Kidney epithelial cell (primary cell): ENCODE measurements at places on chromosomes 13 and 19.

DNA sequence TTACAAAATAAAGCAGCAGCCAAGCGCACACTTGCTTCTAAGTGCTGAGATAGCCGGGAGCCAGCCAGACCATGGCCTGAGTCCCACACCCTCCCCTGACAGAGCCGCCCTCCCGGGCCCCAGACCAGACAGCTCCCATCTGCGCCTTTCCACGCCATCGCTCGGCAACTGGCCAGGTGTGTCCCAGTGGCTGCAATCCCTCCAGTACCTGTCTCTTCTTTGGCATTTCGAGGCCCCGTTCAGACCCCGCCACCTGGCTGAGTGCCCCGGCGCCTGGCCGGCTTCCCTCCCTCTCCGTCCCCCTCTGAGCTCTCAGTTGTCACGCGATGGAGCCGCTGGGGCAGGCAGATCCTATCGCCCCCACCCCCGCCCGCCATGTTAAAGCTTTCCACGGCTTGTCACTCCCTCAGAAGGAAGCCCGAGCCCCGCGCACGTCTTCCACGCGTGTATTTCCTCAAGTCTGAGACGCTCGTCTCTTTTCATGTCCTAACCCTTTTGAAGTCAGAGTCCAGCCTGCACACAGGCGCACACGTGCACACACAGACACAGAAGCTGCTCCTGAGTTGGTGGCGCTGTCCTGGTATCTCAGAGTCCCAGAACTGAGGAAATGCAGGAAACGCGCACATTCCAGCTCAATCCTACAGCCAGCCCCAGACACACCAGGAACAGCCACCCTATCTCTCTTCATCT lies 7.9 kb downstream of the MLLT1 start:
- no peak for DNase-seq

- DNase-seq: no peak
Measured at GRCh38 chr19:48961051-48961649, 4.0 kb upstream of the FTL start.

DNA sequence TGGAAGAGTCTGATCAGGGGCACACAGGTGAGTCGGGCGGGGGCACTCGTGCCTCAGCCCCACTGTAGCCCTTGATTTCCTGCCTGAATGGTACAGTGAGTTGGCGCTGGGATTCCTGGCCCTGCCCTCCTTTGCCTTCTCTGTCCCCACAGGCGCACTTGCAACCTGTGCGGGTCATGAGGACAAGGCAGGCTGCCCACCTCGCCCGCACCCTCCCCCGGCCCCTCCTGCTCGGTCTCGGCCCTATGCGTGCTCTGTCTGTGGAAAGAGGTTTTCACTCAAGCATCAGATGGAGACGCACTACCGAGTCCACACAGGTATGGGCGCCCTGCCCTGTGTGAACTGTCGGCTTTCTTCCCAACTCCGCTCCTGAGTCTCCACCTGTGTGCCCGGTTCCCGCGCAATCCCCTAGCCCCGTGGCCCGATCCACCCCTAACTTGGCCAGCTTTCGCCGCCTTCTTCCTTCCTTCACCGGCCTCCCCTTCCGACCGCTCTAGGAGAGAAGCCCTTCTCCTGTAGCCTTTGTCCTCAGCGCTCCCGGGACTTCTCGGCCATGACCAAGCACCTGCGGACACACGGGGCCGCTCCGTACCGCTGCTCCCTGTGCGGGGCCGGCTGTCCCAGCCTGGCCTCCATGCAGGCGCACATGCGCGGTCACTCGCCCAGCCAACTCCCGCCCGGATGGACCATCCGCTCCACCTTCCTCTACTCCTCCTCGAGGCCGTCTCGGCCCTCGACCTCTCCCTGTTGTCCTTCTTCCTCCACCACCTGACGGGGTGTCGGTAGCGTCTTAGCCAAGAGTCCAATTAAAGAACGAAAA lies 1.6 kb upstream of the KMT2B start:
- no peak for DNase-seq

DNA sequence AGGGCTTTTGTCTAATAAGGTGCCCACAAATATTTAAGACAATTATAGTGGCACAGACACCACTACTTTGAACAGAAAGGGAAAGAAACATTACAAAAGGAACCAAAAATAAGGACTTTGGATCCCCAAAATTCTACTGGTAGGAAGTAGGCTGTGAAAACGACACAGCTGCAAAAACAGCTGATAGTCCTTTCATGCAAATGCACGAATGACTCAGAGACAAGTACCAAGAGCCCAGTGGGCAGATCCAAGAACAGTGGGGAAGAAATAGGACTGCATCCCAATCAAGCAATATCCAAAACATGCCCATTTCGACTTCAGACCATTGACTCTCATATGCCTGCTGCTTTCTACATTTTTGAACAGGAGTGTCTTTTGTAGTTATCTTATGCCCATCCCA lies 269.4 kb upstream of the NBEA start:
- DNase-seq: no peak
